ENCODE measurements at places on chromosomes 2 and 18. TPM values are rescaled to one million over a fixed set of nuclear protein-coding genes. Genes with fewer than 3 reads are reported as not detected.

UGT1A3 gene
- not detected for total RNA-seq

- DNase-seq, result no peak
These were observed 134.1 kb downstream of the CNTNAP5 start for GRCh38 chr2:124159166-124159565.

DNA sequence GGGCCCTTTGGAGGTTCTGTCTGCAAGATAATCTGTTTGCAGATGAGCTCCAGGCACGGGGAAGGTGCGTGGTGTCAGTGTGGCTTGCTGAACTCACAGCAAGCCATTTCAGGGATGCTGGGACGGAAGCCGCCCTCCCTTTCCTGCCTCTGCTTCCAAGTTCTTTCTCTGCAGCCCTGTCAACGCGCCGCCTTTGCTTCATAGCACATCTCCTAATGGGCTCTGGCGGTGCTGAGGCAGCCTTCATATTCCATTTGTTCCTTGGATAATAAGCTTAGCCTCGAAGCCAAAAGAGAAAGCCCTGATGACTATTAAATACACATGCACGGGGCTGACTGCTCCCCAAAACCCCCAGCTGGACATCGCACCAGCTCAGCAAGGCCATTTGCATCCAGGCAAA is 81.7 kb upstream of the TAF1B start:
- DNase-seq, result peak; percentile 82

VAMP5 gene
- total RNA-seq, result 80.3 TPM

DNA sequence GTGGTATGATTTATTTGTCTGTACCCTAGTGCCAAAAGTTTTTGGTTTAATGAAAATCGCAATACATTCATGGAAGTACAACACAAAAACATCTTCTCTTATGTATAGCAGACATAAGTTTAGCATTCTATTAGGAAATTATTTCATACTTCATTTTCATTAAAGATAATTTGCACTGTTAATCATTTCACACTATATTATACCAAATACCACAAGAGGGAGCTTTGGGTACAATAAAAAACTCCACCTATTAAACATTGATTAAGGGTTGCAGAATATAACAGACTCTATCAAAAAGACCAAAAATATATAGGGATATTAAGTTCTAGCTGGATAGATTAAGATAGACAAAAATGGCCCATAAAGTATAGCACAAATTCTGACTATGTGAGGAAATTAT is 79.0 kb downstream of the SLC66A3 start:
- DNase-seq, result no peak

B4GALT6 gene
- 4.6 TPM for total RNA-seq

NOSTRIN gene
- 6.0 TPM for total RNA-seq
